GM06990 (cell line): ENCODE measurements at places on chromosomes 1 and 21.

GRCh38 chr1:182249201-182249676 lies 142.4 kb downstream of the GLUL start:
- DNase-seq = peak; percentile 42

GRCh38 chr1:219573960-219574359 lies 38.9 kb downstream of the ZC3H11B start:
- DNase-seq = peak; percentile 24

DNA sequence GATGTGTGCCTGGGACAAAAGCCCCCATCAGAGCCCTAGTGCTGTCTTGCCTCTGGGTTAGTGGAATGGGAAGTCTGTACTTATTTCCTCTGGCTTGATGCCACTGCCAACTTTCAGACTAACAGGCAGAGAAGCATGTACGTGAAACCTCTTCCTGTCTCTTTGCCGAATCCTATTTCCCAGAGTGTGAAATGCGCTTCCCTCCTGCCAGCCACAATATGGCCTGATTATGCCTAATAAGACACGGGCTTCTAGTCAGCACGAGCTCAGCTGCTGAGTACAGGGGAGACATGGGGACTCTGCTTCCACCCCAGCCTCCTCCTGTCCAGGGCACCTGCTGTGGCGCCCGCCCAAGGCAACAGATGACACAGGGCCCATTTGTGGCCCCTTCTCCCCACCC lies 111.4 kb downstream of the KCND3 start:
- DNase-seq = no peak

DNA sequence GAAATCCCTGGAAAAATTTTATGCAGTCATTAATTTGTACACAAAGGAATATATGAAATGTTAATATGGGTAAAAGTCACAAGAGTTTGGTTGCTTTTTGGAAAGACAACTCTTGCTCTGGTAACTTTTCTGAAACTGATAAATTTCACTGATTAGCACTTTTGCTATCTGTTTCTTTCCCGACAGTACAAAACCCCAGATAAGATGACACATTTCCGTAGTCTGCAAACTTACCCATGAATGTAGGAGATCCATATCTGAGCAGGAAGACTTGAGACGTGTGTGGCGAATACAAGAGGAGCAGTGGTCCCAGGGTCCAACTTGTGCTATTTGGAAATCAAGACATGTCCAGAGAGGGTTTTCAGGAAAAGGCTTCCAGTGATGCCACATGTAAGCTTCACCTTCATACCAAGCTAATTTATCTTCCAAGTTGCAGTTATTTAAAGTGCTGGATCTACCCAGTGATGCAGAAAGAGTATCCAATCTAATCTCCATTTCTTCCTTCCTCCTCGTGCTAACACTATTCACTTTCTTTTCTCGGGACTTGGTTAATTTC lies 35.9 kb upstream of the SAMSN1 start:
- DNase-seq = no peak

GRCh38 chr21:41961282-41961701 lies 7.5 kb upstream of the C2CD2 start:
- no peak for DNase-seq

DNA sequence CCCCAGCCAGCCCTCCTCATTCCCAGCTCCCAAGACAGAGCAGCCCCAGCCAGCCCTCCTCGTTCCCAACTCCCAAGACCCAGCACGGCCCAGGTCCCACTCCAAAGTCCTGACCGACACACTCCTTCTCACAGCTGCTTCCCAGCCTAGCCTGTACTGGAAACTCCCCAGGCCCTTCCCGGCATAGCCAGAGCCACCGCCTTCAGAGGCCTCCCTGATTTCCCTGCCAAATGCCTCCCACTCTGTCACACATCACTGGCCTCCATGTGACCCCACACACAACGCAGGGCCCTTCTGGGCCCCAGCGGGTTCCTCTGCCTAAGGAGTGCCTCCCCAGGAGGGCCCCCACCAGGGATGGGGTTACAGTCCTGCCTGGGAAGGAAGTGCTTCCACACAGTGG lies 2.8 kb downstream of the UBE2J2 start:
- DNase-seq = no peak

DNA sequence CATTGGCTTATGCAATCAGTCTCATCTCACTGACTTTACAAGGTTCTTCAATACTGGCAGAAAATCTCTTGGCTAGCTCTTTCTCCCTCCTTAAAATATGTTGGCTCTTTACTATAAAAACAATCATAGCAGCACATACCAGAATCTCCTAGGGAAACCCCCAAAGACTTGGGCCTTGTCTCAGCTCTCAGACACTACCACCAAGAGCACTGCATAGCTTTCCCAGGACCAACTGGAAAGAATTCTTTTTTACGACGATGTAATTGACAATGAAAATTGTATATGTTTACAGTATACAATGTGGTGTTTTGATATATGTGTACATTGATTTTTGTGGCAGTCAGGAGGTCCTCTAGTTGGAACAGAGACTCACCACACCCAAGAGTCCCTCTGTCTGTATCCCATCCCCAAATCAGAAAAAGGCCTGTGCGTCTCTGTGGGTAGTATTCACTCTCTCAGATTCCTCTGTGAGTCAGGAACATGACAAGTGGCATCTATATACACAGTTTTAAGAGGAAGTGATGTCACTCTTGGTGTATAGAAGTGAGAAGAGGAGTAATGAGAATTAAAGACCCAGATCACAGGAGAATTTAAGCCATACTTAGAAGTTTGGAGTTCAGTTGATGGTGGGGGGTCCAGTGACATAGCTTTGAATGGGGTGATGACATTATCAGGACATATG lies 21.1 kb downstream of the SMAP2 start:
- DNase-seq = no peak

- no peak for DNase-seq
Measured at GRCh38 chr1:115647919-115648650, 6.3 kb downstream of the VANGL1 start.

DNA sequence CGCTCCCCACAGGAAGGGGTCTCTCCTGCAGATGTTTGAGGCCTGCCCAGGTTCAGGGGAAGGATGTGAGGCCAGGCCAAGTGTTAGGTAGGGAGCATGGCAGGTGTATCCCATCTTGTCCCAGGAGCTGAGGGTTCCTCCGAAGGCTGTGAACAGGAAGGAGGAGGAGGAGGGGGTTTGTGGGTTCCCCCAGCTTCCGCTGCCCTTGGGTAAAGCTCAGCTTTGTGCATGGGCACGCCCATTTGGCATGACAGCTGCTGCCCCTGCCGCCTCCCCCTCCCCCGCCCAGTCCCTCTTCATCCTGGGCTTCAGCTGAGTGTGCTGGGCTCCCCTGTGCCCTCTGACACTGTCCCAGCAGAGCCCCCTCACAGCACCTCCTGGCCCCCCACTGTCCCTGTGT lies 25.5 kb downstream of the TNFRSF8 start:
- no peak for DNase-seq

- DNase-seq = no peak
Measured at GRCh38 chr1:241590719-241591118, 49.5 kb downstream of the CHML start.

DNA sequence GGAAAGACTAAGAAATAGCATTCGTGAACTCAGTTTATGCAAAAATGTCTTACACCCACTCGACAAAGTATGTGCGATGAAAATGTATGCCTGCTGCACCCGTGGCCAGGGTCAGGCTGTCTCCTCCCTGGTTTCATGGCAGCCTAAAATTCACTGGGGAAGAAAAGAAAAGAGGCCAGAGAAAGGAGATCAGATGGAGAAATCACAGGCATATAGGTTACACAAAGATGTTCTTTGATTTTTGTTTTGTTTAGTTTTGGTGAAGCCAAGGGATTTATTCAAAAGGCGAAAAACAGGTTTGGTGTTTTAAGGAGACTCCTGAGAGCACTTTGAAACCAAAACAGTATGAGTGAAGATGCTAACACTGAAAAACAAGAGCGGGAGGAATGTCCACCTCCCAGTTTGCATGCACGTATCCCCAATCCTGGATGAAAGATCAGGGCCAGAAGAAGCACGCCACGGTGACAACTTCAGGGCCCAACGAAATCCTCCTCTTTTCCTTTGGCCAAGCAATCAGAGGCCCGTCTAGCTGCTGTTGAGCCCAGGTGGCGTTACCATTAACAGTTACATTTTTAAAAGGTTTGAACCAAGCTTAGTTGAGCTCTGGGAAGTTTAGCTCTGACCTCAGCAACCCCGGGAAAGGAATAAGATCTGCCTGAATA lies 992 bp upstream of the SSX2IP start:
- DNase-seq = no peak

DNA sequence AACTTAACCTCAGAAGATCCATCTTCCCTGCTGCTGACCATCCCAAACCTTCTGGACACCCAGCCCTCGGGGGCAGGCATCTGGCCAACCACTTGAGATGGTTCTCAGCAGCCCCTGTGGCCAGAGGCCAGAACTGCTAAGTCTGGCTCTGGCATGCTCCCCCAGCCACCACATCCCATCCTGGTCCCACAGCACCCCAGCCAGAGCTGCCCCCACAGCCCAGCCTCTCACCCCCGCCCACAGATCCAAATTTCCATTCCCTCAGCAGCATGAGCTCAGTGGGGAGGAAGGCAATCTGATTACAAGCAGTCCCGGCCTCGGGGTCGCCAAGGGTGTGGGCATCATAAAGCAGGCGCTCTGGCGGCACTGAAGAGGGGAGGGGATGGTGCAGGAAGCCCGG lies 45.6 kb downstream of the GLIS1 start:
- no peak for DNase-seq

GRCh38 chr1:5616366-5617178 lies 375.7 kb downstream of the NPHP4 start:
- no peak for DNase-seq

GRCh38 chr1:217661407-217661806 lies 30.3 kb downstream of the SPATA17 start:
- DNase-seq = no peak

GRCh38 chr1:225480825-225481434 lies 53.1 kb upstream of the LBR start:
- DNase-seq = peak; percentile 36

- DNase-seq = no peak
Measured at GRCh38 chr1:238088560-238089290, 198.0 kb upstream of the ZP4 start.

GRCh38 chr1:155976913-155977689 lies 1.2 kb downstream of the ARHGEF2 start:
- no peak for DNase-seq

DNA sequence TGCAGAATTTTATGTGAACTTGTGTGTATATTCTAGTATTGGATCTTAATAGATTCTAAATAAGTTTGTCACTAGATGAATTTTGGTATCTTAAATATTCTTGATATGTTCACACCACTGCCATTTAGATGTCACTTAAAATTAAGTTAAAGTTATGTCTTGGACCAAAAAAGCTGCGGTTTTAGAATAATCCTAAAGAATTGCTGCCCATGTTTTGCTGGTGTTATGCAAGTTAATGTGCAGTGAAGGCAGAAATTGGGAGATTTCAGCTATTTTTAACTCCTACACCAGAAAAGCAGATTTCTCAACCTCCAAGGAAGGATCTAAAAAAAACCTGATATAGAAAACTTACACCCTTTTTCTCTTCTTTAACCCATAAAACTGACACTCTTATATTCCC lies 757 bp downstream of the ACADM start:
- DNase-seq = no peak

GRCh38 chr1:40404670-40405462 lies 31.3 kb downstream of the SMAP2 start:
- DNase-seq = no peak

DNA sequence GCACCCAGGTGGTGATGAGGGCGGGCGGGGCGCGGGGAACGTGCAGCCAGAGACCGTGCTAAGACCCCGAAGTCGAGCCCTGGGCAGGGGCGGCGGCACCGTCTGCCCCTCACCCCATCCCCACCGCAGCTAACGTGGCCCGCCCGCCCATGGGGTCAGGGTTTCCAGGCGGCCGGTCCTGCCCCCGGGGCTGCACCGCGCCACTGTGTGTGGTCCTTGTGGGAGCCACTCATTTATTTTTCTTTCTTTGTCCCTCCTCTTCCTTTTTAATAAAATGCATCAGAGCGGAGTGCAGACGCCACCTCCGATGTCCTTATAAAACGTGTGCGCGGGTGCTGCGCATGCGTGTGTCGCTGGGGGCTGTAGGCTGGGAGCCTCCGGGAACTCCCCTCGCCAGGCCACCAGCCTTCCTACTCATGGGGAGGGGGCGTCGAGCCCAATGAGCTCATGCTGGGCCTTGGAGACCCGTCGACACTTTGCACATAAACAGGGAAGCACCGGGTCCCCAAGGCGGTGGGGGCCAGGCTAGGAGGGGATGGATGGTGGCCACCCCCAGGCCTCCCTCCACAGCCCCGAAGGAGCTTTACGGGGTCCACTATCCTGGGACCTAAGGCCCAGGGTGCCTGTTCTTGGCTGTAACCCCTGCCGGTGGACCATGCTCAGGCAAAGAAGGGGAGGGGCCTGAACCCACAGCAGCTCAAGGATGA lies 59.9 kb downstream of the WNT9A start:
- no peak for DNase-seq

DNA sequence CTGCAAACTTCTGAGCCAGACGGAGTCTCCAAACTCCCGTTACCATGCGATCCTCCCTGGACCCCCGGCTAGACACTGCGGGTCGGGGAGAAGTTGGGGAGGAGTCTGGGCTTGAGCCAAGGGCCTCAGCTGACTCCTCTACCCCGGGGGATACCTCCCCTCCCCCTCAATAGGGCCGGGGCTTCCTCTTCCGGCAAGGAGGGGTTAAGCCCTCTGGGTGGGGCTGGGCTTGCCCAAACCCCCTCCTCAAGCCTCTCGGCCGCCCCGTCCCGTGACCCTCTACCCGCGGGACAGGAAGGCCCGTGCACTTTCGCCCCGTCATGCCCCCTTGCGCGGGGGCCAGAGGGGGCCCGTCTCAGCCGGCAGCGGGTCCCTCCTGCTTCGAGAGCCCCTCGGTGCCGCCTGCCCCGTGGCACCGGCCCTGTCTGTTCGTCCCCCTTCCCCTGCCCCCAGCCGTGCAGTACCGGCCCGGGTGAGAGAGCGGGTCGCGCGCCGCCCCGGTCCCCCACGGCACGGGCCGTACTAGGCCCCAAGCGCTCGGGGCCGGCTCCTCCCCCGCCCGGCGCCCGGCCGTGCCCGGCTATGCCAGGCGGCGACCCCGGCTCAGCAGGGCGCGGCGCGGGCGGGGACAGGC lies 652 bp downstream of the ARL8A start:
- DNase-seq = peak; percentile 59
